Dermis blood vessel endothelial cell (primary cell): ENCODE measurements at places on chromosomes 4 and X.

DNA sequence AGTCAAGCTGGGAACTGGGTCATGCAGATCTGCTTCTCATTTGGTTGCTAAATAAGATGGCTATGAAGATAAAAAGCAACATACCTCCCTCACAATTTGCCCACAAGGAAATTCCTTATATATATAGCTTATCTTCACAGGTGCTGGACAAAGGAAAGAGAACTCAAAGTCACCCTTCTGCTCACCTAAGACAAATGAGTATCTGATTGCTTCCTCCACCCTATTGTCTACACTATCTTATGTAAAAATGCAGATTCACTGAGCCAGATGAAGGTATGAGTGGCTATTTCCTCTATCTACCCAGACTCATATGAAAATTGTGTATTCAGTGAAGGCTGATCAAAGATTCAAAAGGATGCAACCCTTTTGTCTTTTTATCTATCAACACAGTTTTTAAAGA lies 50.8 kb downstream of the CHM start:
- DNase-seq = no peak

- peak; percentile 5 for DNase-seq
Measured at GRCh38 chr4:53055274-53055673, 193.2 kb downstream of the RASL11B start.

DNA sequence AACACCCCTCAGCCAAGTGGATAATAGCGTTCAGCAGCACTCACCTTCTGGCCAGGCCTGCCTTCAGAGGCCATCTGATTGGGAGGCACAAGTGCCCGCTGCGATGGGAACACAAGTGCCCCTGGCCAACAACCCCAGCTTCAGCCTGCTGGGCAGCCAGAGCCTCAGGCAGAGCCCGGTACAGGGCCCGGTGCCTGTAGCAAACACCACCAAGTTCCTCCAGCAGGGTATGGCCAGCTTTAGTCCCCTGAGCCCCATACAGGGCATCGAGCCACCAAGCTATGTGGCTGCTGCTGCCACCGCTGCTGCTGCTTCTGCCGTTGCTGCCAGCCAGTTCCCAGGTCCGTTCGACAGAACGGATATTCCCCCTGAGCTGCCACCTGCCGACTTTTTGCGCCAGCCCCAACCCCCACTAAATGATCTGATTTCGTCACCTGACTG lies 55.9 kb upstream of the MTM1 start:
- DNase-seq = no peak

GRCh38 chr4:79182209-79182608 lies 143.7 kb downstream of the NAA11 start:
- no peak for DNase-seq

DNA sequence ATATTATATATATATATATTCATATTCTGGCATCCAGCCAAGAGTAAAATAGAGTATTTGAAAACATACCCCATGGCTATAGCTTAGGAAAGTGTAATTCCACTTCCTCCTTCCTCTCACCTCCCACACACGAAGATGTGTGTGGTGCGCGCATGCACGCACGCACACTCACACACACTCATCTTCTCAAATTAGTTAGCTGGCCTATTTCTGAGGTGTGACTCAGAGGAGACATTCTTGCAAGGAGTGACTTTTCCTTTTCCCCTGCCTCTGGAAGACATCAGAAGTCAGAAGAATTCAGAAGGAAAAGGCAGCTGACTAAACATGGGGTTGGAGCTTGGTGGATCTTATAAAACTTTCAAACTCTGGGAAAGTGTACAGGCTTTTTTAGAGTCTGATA lies 8.8 kb downstream of the ENPEP start:
- DNase-seq = peak; percentile 30

GRCh38 chrX:25527156-25527555 lies 511.4 kb upstream of the ARX start:
- no peak for DNase-seq

GRCh38 chr4:68490826-68491457 lies 43.7 kb downstream of the TMPRSS11E start:
- DNase-seq = peak; percentile 7

- peak; percentile 66 for DNase-seq
Measured at GRCh38 chr4:14178421-14178820, 550.9 kb upstream of the BOD1L1 start.
